ENCODE measurements at places on chromosomes 2 and 18. TPM values are rescaled to one million over a fixed set of nuclear protein-coding genes. Genes with fewer than 3 reads are reported as not detected.

ABCB11 gene
- 0.12 TPM for total RNA-seq

C1QL2 gene
- total RNA-seq, result not detected

ZNF521 gene
- 15.6 TPM for total RNA-seq

LOXHD1 gene
- 0.41 TPM for total RNA-seq

CPLX4 gene
- total RNA-seq, result not detected

CD8A gene
- total RNA-seq, result 0.16 TPM

CCDC178 gene
- not detected for total RNA-seq

CTAGE1 gene
- total RNA-seq, result not detected

IL1A gene
- total RNA-seq, result not detected

RAB6C gene
- not detected for total RNA-seq

CCDC148 gene
- total RNA-seq, result not detected

ALPI gene
- total RNA-seq, result not detected

POTEJ gene
- total RNA-seq, result not detected

AMER3 gene
- not detected for total RNA-seq

SCN1A gene
- total RNA-seq, result not detected

GTF2A1L gene
- 0.16 TPM for total RNA-seq

POTEI gene
- not detected for total RNA-seq

LBX2 gene
- not detected for total RNA-seq

SLC4A3 gene
- 0.25 TPM for total RNA-seq

Data from gastrocnemius medialis (tissue), 4 donors.